ENCODE measurements at places on chromosomes 2 and 18. TPM values are rescaled to one million over a fixed set of nuclear protein-coding genes. Genes with fewer than 3 reads are reported as not detected.

Gene EML4
- 48.5 TPM for total RNA-seq

Gene CEP76
- 13.6 TPM for total RNA-seq

Gene PLEKHH2
- total RNA-seq: 12.2 TPM

Gene FAM161A
- 16.4 TPM for total RNA-seq

Gene RIF1
- 79.7 TPM for total RNA-seq

Gene CXCR4
- total RNA-seq: 110 TPM

Data from cerebellum (tissue), 4 donors.